Sciatic nerve (tissue), 2 donors: ENCODE measurements at places on chromosomes 3 and 15. TPM values are rescaled to one million over a fixed set of nuclear protein-coding genes. Genes with fewer than 3 reads are reported as not detected.

DNA sequence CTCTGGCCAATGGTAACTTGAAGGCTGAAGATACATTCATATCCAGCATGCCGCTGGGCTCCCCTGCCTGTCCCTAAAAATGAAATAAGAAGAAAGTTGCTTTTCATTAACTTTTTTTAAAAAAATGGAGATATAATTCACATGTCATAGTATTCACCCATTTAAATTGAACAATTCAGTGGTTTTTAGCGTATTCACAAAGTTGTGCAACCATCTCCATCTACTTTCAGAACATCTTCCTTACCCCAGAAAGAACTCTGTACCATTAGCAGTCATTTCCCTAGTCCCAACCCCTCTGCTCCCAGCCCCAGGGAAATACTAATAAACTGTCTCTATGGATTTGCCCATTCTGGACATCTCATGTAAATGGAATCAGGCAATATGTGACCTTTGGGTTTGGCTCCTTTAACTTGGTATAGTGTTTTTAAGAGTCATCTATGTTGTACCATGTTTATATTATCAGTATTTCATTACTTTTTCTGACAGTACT lies 55.8 kb upstream of the GATM start:
- DNase-seq, result no peak

GRCh38 chr3:111476701-111477100 lies 65.3 kb upstream of the CD96 start:
- no peak for DNase-seq

DNA sequence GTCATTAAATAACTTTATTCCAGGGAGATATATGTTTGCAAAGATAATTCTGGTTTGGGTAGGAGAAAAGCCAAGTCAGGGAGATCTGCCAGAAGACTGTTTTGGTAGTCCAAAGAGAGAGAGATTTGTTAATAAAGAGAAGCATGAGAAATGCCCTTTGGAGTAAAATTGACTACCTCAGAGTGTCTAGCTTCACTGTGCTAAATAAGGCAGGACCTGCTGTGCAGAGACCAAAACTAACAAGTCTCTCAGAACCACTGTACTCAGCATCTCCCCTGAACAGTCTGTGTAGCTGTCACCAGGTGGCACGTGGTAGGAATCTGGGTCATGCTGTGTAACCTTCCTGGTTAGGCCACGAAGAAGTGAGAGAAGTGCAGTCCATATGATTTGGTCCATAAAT lies 31.6 kb upstream of the SLC35G2 start:
- no peak for DNase-seq

DNA sequence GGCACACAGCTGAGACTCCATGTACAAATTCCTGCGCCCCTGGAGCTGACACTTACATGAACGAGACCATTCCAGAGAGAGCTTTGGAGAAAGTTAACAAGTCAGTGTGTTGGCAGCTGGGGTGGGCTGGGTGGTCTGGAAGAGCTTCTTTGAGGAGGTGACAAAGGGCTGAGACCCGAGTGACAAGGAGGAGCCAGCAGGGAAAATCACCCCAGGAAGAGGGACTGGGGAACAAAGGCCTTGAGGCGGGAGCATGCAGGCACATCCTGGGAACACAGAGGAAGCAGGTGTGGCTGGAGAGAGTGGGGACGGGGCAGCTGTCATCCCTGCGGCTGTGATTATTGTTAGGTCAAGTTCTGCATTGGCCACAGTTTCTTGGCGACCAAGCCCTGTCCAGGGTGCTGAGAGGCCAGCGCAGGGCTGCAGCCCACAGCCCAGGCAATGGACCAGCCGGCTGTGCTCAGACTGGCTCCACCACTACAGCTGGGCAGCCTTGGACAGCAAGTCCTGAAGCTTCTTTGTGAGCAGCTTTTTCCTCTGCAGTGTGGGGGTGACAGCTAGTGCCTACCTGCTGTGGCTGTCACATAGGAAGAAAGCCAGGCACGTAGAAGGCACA lies 34.2 kb upstream of the PRR23E start:
- DNase-seq, result no peak

DNA sequence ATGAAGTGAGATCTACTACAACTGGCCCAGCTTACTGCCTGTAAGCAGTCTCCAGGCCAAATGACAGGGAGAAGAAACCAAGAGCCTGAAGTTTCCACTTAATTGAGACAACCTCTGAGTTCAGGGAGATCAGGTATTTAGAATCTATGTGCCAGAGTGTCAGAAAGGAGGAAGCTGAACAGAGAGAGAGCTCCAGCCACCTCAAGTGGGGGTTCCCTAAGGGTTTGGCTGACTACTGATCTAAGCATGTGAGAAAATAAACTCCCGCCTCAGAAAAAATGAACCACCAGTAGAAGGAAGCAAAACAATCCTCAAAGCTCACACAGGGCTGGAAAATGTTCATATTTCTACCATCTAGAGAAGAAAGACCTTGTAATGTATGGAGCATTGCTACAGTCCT lies 25.0 kb downstream of the ADAM10 start:
- DNase-seq, result no peak

DNA sequence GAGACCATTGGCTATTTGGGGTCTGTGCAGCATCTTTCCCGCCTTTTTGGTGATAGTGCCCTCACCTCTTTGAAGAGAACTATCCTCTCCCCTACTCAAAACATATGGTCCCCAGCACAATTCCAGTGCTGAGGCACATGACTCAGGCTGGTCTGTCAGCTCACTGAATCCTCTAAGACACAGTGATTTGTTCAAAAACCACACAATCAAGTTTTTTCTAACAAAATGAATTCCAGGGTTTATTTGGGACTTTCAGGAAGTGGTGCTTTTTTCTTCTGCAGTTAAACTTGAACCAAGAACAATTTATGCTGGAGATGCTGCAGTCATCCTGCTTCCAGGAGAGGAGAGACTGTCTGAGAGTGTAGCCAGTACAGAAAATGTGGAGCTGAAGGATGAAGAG lies 142.5 kb upstream of the LMCD1 start:
- DNase-seq, result no peak

- no peak for DNase-seq
Observed at GRCh38 chr15:42511007-42511391, 15.6 kb downstream of the SNAP23 start.

GRCh38 chr3:14875411-14876175 lies 56.8 kb downstream of the FGD5 start:
- DNase-seq, result peak; percentile 35

DNA sequence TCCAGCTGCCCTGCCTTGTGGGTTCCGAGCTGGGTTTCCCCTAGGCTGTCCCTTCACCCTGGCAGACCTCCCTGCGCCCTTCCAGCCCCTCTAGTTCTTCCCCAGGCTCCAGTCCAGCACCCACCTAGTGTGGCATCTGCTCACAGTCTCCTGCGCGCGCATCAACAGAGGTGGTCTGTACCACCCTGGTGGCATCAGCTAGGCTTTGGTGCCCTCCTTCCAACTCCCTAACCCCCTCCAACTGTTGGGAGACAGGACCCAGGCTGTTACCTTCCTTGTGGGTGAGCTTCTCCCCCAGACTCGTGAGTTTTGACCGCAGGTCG lies 8.0 kb downstream of the CALML4 start:
- no peak for DNase-seq

DNA sequence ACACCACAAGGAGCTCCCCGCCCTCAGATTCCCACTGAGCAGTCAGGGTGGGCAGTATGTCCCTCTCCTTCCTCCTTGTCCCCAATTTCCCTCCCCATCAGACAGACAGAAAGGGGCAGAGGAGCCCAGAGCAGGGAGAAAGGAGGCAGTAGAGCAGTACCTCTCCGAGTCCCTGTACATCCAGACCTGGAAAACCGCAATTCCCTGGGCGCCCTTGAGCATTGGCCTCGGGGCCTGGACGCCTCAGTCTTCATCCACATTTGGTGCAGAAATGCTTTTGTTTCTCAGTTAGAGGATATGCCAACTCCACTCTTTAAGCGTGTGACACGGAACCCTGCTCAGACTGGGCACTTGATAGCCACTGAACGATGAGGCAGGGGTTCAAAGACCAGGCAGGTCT lies 5.9 kb downstream of the ISG20 start:
- peak; percentile 53 for DNase-seq

DNA sequence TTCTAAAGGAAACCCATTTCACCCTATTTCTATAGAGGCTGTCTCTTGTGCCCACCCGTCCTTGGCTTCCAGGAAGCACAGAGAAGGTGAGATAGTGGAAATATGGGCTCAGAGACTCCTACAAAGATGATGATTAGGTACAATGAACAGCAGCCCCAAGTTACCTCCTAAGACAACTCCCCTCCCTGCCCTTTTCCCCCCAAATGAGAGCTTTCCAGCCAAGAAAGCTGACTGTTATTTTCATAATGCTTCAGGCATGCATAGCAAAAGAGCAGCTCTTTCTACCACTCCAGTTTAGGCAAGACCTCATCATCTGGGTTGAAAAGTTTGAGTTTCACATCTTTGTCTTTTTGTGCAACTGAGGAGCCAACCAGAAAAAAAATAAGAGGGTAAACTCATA lies 248.8 kb upstream of the ADAMTS9 start:
- no peak for DNase-seq

Gene LDHAL6B
- total RNA-seq, result not detected

Gene PLAAT1
- total RNA-seq, result 0.98 TPM
